Brain pericyte (primary cell): ENCODE measurements at places on chromosomes 2 and 18.

GRCh38 chr2:23592061-23592685, 207.2 kb downstream of the KLHL29 start:
- DNase-seq: no peak

- no peak for DNase-seq
Measured at GRCh38 chr2:73925033-73925704, 1.5 kb upstream of the DGUOK start.

GRCh38 chr2:172234716-172235691, 132.3 kb upstream of the DLX2 start:
- DNase-seq: no peak

DNA sequence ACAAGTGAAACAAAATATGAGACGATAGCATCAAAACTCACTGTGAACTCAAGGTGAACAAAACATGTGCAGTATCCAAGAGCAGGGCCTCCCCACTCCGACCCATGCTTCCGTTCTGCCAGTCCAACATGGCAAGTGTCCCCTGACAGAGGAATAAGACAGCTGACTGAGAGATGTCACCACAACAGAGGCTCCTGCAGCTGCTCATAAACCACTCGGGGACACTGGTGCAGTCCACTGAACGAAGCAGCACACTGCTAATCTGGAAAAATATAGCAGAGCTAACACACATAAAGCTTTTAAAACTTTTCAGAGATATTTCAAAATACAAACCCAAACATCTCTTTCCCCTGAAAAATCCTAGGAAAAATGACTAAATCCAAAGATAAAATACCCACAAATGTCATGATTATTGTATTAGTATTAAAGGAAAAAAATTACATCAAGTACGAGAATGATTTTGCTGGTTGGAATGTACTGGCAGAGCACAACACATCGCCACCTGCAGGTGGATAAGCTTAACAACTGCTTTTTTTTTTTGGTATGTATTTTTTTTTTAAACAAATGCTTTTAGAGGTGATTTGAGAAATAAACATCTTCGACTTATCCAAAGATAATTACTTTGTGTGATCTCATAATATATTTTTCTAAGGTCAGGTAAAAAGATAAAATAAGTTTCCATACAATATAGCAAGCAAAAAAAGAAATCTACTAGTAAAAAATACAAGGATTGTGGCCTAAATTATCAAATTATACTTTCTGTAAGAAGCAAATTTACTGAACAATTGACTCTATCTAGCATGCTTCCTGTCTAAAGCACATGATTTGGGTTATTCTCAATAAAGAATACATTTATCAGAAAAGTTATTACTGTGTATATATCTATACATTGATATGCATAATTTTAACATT, 18.6 kb downstream of the THADA start:
- DNase-seq: no peak

DNA sequence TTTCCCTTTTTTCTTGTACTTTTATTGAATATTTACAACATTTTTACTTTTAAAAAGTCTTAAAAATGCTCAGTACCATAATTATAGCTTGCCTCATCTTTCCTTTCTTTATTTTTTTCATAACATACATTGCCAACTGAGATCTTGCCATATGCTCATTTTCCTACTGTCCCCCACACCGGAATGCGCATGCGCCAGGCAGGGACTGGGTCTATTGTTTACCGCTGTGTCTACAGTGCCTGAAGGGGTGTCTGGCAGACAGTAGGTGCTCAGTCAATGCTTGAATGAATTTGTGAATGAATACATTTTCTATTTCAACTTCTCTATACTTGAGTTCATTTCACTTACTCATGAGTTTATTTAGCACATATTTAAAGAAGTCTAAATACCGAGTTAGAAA, 158.0 kb downstream of the CYP26B1 start:
- no peak for DNase-seq

- no peak for DNase-seq
Measured at GRCh38 chr2:211035548-211036185, 479.3 kb downstream of the CPS1 start.

GRCh38 chr2:30203156-30203555, 28.2 kb upstream of the LBH start:
- no peak for DNase-seq

GRCh38 chr2:192124571-192124970, 70.2 kb downstream of the TMEFF2 start:
- DNase-seq: no peak

DNA sequence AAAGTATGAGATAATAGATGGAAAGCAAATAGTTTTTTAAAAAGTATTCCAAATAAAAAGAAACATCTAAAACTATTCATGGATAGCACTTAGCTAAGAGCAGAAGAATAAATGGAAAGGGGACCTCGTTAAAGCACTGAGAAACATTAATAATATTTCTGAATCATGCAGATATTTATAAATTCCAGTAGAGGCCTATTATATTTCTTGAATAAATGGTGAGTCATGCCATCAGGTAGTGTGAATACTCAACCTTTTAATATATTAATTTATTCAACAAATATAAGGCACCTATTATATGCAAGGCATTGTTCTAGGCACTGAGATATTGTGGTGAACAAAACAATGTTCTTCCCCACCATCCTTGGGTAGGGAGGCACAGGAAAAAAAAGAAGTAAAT, 53.8 kb downstream of the ICA1L start:
- DNase-seq: no peak

DNA sequence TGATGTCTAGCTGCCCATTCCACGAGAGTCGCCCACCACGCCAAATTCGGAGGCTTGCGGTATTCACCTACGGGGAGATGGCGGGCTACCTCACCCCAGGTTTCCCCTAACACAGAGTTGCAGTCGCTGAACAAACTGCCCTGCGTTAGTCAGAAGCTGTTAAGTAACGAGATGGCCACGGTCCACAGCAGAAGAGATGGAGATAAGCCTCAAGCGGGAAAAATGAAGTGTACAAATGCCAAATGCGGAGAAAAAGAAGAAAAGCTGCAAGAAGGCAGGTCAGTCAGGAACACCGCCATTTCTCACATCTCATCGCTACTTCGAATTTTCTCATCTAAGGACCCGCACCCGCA, 425 bp downstream of the ASB3 start:
- no peak for DNase-seq

DNA sequence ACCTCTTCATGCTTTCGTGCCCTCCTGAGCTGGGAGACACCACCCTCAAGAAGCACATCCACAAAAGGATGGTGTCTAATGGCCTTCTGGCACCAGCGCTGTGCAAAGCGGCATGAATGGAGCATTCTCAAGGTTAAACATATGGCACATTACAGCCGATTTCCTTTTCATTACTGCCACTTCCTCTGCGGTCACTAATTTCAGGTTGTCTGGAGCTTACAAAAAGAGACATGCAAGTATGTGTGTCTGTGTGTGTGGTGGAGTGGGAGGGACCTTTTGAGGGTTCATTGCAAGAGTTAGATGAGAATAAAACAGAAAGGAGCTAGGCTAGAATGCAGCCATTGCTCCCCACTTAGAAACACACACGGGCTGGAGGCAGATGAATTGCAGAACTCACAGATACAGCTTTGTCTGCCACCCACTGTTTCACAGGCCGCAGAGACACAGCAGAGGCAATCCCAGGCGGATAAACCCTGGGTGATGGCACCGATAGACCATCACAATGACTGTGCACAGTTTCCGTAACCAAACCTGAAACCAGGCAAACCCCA, 76.0 kb downstream of the TGIF1 start:
- no peak for DNase-seq

GRCh38 chr2:223538920-223539440, 63.2 kb downstream of the SCG2 start:
- DNase-seq: no peak

DNA sequence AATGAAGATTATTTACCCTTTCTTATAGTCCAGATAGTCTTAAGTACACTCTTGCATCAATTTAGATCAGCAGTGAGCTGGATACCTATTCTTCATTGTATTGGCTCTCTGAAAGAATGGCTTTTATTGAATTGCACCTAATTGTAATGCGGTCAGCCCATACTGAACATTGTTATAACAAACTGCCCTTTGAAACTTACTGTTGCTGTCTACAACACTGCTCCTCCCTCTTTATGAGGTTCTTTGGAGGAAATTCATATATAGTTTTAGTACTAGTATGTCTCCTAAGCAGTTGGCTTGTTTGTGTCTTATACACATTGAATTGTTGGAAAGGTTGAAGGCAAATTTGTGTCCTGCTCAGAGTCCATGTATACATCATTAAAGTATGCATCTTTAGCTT, 66.5 kb upstream of the UGP2 start:
- DNase-seq: no peak

DNA sequence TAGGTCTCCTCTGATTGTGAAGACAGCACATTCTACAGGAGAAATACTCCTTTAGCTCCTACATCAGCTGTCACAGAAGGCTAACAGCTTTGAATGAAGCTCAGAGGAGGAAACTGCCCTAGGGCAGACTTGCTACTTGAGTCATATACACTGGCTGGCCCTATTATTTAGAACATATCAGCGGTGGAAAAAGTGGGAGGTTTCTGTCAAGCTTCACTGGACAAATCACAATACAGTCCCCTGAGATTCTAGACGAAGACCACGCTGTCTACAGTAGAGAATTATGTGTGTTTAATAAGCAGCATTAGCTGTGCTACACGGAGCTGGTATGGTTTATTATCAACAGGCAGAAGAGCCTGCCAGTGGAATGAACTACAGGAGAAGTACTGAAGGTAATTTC, 230.9 kb upstream of the FSIP2 start:
- no peak for DNase-seq
